ENCODE measurements at places on chromosomes 2 and 18.
A peak's percentile ranks its signal among the peaks of the same experiment; 100 is the strongest.

- DNase-seq = peak; percentile 0
These were observed 6.7 kb downstream of the MYO7B start for GRCh38 chr2:127542231-127542630.

- no peak for DNase-seq
These were observed 100.7 kb upstream of the SMAD7 start for GRCh38 chr18:49051311-49051967.

DNA sequence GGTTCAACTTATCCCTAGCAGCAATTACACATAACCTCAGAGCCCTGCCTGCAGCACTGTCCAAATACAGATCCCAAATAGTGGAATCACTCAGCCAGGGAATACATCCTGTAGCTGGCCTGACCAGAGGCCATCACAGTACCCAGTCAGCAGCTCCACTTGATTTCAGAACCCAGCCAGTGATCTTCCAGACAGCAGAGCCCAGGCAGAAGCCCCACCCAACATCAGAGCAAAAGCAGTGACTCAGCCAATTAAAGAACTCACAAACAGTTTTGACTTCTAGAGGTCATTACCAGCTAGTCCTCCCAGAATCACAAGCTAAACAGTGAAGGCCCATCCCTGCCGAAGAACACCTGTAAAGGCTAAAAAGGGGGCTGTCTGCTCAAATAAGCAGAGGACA is 118.0 kb upstream of the SRD5A2 start:
- DNase-seq = no peak

- DNase-seq = no peak
These were observed 927.7 kb upstream of the CDH2 start for GRCh38 chr18:29104671-29105070.

GRCh38 chr2:176581557-176582165 is 312.4 kb downstream of the MTX2 start:
- no peak for DNase-seq

GRCh38 chr2:86453836-86454235 is 12.7 kb downstream of the KDM3A start:
- peak; percentile 24 for DNase-seq

GRCh38 chr18:77006305-77007175 is 126.0 kb downstream of the MBP start:
- no peak for DNase-seq

DNA sequence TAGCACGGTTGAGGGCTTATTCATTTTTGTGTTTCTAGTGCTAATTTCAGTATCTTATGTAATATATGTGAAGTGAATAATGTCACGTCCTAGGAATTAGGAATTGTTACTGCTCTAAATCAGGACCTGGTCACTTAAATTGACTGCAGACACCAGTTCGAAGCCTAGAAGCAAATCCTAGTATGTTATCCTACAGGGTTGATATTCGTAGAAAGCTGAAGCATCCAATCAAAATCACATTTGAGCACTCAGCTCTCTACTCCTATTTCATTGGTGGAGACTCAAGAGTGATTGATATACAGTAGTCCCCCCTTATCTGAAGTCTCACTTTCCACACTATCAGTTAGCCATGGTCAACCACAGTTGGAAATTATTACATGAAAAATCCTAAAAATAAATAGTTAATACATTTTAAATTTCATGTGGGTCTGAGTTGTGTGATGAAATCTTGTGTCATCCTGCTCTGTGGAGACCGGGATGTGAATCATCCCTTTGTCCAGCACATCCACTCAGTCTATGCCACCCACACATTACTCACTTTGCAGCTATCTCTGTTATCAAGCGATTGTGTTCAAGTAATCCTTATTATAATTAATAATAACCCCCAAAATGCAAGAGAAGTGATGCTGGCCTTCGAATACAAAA is 35.2 kb upstream of the SCN9A start:
- DNase-seq = no peak

- no peak for DNase-seq
These were observed 52.5 kb downstream of the USP40 start for GRCh38 chr2:233513953-233514655.

- DNase-seq = no peak
These were observed 81.4 kb upstream of the BZW1 start for GRCh38 chr2:200730302-200730701.

DNA sequence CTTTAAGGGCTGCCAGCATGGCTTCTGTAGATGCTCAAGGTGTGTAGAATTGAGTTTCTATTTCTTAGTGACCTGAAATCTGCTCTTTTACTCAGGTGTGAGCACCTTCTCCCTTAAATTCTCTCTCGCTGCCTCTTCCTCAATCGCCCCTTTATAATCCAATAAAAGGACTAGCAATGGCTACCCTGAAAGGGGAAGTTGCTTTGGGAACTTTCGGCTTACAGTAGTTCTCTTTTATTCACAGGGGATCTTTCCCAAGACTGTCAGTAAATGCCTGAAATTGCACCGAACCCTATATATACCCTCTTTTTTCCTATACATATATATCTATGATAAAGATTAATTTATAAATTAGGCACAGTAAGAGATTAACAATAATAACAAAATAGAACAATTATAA is 121.8 kb downstream of the ACTR3 start:
- DNase-seq = no peak

DNA sequence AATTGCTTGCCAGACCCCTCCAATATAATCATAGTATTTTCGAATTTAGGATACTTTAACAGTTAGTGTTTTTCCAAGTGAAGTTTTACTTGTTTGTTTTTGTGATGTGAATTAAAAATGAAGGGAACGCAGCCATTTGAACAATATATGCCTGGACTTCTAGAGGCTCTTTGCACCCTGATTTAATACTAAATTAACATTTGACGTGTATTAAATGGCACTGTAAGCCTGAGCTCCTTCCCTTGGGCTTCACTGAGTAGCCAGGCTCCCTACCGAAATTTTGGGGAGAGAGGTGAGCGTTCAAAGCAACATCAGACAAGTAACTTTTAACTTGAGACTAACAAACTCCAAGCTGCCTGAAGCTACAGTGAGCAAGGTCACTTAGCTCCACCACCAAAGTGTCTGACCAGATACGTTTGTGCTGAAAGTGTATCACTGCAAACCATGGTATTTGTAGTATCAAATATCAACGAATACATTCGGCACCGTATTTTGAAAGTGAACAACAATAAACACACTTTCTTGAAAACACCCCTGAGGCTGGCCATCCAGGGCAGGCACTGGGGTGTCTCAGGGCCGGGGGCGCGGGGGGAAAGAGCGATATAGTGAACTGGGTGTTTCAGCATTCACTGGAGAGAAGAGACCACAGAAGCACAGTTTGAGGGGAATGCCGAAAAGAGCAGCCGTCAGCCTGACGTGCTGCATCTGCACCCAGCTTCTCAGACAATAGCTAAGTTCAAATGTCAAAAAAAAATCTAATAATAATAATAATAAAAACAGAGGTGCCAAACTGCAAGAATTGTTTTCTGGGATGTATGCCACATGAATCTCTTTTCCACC is 7.7 kb upstream of the POU3F3 start:
- no peak for DNase-seq
